Activated T-helper 2 cell treated with anti-CD3 and anti-CD28 coated beads, Interferon-gamma antibody, Interleukin-2, Interleukin-4, amounts not matched to agents 10 μg/mL and 5 μg/mL and 100 μg/mL, durations not matched to agents 14 hours and 24 hours and 36 hours (primary cell): ENCODE measurements at places on chromosomes 5 and 9. TPM values are rescaled to one million over a fixed set of nuclear protein-coding genes. Genes with fewer than 3 reads are reported as not detected.

The TEX48 gene
- total RNA-seq: 0.41 and 0.68 TPM in 2 replicates

The GABRB2 gene
- not detected in 2 replicates for total RNA-seq

The RIC1 gene
- 21.5 and 22.1 TPM in 2 replicates for total RNA-seq

GRCh38 chr5:149485655-149486615 lies 65.3 kb downstream of the CSNK1A1 start:
- no peak for DNase-seq
- H3K27ac ChIP-seq: no peak overlapping the region
- H3K4me1 ChIP-seq: no peaks in the 10 kb centered on the region
- H3K27me3 ChIP-seq: peaks cover 3% of the 10 kb centered on the region
- no peaks in the 10 kb centered on the region for H3K36me3 ChIP-seq

- H3K27me3 ChIP-seq: no peaks in the 10 kb centered on the region
- no peaks in the 10 kb centered on the region for H3K36me3 ChIP-seq
- DNase-seq: no peak
- H3K27ac ChIP-seq: no peak overlapping the region
- H3K4me3 ChIP-seq: no peak overlapping the region
These were observed 7.7 kb downstream of the ENTPD8 start for GRCh38 chr9:137433349-137433915.

- H3K27me3 ChIP-seq: no peaks in the 10 kb centered on the region
- no peaks in the 10 kb centered on the region for H3K4me1 ChIP-seq
- H3K36me3 ChIP-seq: no peaks in the 10 kb centered on the region
- DNase-seq: no peak
These were observed 117.4 kb upstream of the GRIA1 start for GRCh38 chr5:153373130-153373498.

GRCh38 chr9:95947118-95947517 lies 71.6 kb downstream of the ERCC6L2 start:
- DNase-seq: no peak
- H3K4me3 ChIP-seq: no peak overlapping the region
- no peaks in the 10 kb centered on the region for H3K27me3 ChIP-seq

DNA sequence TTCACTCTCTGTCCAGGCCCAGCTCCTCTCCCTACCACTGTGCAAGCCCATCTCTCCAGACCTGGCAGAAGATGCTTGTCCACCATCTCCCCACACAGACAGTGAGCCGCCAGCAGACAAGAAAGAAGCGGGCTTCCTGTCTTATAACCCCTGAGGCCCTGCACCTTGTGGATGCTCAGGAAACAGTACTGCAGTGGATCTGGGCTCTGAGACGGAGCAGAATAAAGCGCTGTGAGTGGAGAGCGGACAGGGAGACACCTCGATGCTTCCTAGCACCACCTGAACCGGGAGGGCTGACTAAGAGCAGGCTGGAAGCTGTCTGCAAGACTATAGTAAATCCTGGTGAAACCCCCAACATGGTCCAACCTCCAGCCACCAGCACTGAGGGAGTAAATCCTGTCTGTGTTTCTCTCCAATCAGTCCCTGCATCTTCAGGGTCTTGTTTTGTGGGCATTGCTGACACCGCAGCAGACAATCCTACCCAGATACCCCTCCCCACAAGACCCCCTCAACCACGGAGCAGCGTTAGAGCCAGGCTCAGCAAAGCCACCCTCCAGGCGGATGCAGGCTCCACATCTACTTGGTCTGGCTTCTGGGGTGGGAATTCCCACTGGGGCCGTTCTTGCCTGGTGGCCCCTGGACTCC lies 18.7 kb downstream of the ORM2 start:
- peak overlapping the region; percentile 93 for H3K27ac ChIP-seq
- H3K4me1 ChIP-seq: peaks cover 44% of the 10 kb centered on the region
- H3K36me3 ChIP-seq: peaks cover 88% of the 10 kb centered on the region
- H3K4me3 ChIP-seq: no peak overlapping the region
- no peak for DNase-seq

DNA sequence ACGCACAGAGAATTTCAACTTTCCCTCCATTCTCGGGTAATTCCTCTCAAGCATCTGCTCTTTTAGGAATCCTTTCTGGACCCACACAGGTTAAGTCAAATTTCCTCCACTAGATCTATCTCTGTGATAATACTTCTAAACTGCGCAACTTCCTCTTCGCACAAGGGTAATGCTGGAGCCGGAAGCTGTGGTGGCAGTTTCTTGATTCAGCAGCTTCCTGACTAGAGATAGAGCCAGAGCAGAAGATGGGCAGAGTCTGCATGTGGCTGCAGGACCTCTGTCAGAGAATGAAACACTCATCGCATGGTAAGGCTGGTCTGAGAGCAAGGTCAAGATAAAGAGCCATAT lies 11.1 kb upstream of the CDC42SE2 start:
- H3K27ac ChIP-seq: peak overlapping the region; percentile 99
- peaks cover 59% of the 10 kb centered on the region for H3K4me1 ChIP-seq
- peak; percentile 79 for DNase-seq
- H3K4me3 ChIP-seq: peak overlapping the region; percentile 90
- H3K36me3 ChIP-seq: peaks cover 11% of the 10 kb centered on the region

GRCh38 chr9:132201780-132202703 lies 40.2 kb downstream of the NTNG2 start:
- H3K4me1 ChIP-seq: no peaks in the 10 kb centered on the region
- no peaks in the 10 kb centered on the region for H3K36me3 ChIP-seq
- DNase-seq: no peak
- H3K27ac ChIP-seq: no peak overlapping the region
